ENCODE measurements at places on chromosomes 1 and 21. TPM values are rescaled to one million over a fixed set of nuclear protein-coding genes. Genes with fewer than 3 reads are reported as not detected.

DNA sequence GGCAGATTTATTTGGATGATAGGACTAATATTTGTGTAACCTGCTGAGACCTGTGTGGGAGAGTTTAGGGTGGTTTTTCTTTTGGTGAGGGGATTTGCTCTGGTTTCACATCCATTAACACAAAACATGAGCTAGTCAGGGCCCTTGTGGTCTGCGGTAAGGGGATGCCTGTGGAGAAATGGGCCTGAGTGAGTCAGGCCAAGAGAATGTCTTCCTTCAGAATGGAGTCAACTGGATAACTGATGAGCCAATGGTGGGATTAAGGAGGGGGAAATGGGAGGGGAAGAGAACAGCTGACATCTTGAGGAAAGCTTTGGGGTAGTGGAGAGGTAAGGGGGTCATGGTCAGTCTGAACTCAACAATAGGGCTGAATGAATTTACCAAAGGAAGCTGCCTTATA, 13.9 kb downstream of the WNT2B start:
- H3K27me3 ChIP-seq = no peaks in the 10 kb centered on the region
- peaks cover 6% of the 10 kb centered on the region for H3K36me3 ChIP-seq
- peak; percentile 93 for DNase-seq
- H3K4me3 ChIP-seq = no peak overlapping the region

DNA sequence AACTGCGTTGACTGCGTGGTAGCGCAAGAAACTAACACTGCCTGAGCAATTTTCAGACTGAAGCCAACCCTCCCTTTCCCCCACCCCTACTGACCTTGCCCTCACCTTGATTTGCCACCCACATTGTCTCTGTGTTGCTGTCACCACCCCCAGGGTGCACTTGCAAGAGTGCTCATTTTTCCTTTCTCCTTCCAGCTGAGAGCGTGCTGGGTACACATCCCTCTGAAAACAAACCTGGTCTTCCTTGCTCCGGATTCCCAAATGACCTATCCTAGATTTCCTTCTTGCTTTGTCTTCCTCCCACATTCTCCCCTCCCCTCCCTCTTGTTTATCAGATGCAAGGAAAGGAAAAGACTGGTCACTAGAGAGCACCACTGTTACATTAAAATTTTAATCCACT, 24.2 kb downstream of the MPZ start:
- DNase-seq = no peak
- H3K27me3 ChIP-seq = peaks cover 4% of the 10 kb centered on the region
- H3K4me1 ChIP-seq = no peaks in the 10 kb centered on the region
- no peaks in the 10 kb centered on the region for H3K36me3 ChIP-seq

- H3K4me3 ChIP-seq = peak overlapping the region; percentile 48
- H3K36me3 ChIP-seq = no peaks in the 10 kb centered on the region
- peak overlapping the region; percentile 98 for H3K27ac ChIP-seq
- DNase-seq = peak; percentile 50
Measured at GRCh38 chr1:156214024-156214748, 1.4 kb downstream of the PMF1 start.

The FCRLB gene
- total RNA-seq = 3.0 TPM

DNA sequence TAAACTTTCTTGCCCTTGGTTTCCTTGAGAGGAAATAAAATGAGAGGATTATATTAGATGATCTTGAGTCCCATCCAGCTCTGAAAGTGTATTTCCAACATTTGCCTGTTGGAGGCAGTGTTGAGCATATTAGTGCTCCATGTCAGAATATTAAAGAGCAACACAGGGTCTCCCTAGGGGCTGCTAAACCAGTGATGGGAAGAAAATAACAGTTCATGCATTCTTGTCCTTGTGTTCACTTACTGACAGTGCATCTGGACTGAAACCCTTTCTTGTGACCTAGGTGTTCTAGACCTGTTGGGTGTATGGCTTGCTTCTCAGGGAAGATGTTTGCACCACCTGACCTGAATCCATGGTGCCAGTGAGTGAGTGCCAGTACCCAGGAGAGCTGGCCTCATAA, 124.7 kb upstream of the KIAA0040 start:
- DNase-seq = peak; percentile 5
- H3K27ac ChIP-seq = no peak overlapping the region
- no peaks in the 10 kb centered on the region for H3K27me3 ChIP-seq
- no peaks in the 10 kb centered on the region for H3K36me3 ChIP-seq
- H3K4me1 ChIP-seq = no peaks in the 10 kb centered on the region

The APCS gene
- total RNA-seq = not detected

GRCh38 chr1:83905315-83905907, 93.5 kb downstream of the TTLL7 start:
- no peaks in the 10 kb centered on the region for H3K4me1 ChIP-seq
- peak; percentile 45 for DNase-seq

The FAM72D gene
- total RNA-seq = 0.14 TPM

DNA sequence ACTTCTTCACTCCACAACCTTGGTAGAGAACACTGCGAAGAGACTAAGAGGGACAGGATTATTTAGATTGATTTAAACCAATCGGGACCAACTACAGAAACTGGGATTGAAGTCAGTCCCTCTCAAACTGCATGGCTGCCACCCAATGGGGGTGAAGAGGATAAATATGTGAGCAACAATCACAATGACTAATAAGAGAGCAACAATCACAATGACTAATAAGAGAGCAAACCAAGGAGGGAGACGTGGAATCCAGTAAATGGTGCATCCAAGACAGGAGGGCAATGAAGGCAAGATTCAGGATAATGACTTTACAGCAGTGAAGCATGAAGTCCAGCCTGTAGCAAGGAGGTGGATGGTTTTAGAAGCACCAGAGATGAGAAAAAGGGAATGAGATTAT, 322.8 kb downstream of the TTLL7 start:
- no peaks in the 10 kb centered on the region for H3K36me3 ChIP-seq
- no peak for DNase-seq
- no peaks in the 10 kb centered on the region for H3K4me1 ChIP-seq
- no peak overlapping the region for H3K4me3 ChIP-seq
- H3K27ac ChIP-seq = no peak overlapping the region

DNA sequence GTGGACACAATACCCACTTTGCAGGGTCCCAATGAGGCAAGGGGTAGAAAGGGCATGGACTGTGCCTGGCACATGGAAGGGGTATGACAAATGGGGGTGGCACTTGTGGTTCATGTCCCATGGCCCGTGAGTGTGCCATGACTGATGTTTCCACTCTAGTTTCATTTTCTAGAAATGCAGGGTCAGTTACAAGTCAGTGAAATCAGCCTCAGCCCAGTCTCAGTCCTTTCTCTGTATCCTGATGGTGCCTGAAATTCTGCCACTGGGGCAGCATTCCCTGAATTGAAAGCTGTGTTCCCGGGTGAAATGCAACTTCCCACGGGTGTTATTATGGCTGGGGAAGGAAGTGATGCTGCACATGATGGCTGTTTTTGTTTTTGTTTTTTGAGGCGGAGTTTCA, 110.8 kb upstream of the ZBTB40 start:
- H3K4me3 ChIP-seq = no peak overlapping the region
- H3K4me1 ChIP-seq = no peaks in the 10 kb centered on the region
- no peak for DNase-seq
- no peaks in the 10 kb centered on the region for H3K36me3 ChIP-seq
- peaks cover 44% of the 10 kb centered on the region for H3K27me3 ChIP-seq
- H3K27ac ChIP-seq = no peak overlapping the region

DNA sequence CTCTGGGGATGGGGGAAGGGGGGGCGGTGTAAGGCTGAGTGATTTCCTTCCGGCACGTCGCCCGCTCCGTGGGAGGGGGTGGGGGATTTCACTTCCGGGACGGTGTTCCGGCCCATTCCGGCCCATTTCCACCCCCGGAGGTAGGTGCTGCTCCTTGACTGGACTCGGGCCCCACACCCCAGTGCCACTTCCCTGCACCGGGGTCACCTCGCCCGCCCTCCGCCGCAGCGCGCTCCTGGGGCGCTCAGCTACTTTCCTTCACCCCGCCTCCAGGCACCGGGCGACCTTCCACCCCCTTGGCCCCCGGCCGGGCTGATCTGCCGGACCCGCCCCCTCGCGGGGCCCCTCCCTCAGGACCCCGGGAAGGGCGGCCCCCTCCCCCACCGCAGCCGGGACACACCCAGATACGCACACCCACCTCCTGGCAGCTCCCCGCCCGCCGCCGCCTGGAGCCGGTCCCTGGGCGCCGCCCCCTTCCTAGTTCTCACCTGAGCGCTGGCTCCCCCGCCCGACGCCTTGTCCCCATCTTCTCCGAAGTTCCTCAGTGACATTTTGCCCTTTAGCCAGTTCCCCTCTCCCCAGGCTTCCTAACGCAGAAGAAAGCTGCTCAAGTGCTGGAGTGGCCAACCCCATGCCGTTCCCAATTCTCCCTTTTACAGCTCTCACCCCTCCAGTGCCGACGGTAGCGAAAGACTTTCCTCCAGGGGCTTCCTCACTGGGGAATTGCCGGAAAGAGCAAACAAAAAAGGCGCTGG, at the start of gene ZBTB37:
Gene ZBTB37 (plus strand): TSS at position 115 of the 755 bp plus-strand sequence. CDS start 1,846 bp downstream, outside the sequence.
- H3K27ac ChIP-seq = peak within 1 kb of the TSS; percentile 82
- H3K4me1 ChIP-seq = peaks cover 19% of the 10 kb centered on the region
- H3K36me3 ChIP-seq = peaks cover 38% of the 10 kb centered on the region
- peak within 1 kb of the TSS; percentile 55 for H3K4me3 ChIP-seq

DNA sequence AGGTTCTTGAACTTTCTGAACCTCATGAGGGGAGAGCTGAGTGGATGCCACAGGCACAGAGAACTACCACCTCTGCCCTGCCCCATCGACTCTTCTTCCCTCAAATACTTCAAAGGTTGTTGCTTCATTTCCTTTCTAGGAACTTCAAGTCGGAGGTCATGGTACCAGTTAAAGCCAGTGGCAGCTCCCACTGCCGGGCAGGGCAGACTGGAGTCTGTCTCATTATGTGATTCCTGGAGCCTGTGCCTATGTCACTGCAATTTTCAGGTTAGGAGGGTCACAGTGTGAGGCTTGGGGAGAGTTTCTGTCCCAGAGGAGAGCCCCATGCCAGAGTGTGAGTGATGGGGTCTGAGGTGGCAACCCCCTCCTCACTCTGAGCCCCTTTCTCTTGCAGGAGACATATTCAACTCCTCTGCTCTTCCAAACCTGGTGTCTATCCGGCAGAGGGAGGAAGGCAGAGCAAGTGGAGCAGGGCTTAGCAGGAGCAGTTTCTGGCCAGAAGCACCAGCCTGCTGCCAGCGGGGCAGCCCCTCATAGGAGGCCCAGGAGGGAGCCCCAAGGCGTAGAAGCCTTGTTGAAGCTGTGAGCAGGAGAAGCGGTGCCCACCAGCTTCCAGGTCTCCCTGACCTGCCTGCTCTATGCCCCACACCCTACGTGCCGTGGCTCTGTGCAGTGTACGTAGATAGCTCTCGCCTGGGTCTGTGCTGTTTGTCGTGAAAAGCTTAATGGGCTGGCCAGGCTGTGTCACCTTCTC, 29.3 kb downstream of the CAMK1G start:
- H3K36me3 ChIP-seq = no peaks in the 10 kb centered on the region
- no peaks in the 10 kb centered on the region for H3K27me3 ChIP-seq
- DNase-seq = no peak
- H3K4me1 ChIP-seq = peaks cover 10% of the 10 kb centered on the region
- no peak overlapping the region for H3K27ac ChIP-seq
- H3K4me3 ChIP-seq = no peak overlapping the region

DNA sequence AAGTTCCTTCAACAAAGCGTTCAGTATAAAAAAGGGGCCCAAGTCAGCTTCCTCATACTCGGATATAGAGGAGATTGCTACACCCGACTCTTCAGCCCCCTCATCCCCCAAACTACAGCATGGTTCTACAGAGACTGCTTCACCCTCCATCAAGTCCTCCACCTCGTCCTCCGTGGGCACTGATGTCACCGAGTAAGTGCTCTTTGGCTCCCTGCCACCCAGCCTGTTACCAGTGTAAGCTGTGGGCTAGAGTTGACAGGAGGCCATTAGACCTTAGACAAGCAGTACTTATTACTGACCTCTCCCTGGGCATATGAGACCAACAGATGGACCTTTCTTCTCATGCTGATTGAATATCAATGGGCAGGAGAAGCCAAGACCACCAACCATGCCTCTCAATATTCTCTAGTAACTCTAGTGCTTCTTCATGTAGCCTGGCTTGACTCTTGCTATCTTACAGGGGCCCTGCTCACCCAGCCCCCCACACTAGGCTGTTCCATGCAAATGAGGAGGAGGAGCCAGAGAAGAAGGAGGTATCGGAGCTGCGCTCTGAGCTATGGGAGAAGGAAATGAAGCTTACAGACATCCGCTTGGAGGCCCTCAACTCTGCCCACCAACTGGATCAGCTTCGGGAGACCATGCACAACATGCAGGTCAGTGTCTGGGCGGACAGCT, 20.9 kb upstream of the IPO9 start:
- DNase-seq = peak; percentile 49
- H3K4me3 ChIP-seq = no peak overlapping the region
- H3K36me3 ChIP-seq = peaks cover 95% of the 10 kb centered on the region
- H3K27ac ChIP-seq = peak overlapping the region; percentile 37
- no peaks in the 10 kb centered on the region for H3K4me1 ChIP-seq

The EDARADD gene
- total RNA-seq = 0.32 TPM

DNA sequence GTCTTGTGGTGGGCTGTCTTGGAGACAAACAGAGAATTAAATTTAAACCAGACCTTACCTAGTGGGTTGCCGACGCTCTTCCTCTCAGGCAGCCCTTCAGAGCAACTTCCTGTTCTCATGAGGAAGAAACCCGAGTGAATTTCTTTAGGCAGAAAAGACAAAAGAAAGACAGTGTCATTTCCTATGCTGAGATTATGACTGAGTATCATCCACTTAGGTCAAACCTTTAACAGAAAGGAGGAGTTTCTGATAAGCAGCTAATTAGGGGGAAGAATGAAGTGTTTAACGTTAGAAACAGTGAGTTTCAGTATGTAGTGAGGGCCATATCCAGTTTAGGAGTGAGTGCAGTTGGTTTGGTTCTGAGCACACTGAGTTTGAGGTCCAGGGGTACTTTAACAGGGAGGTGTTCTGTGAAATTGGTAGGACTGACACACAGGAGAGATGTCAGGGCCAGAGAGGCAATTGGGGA, 38.7 kb downstream of the FASLG start:
- no peak overlapping the region for H3K4me3 ChIP-seq
- no peak for DNase-seq
- peaks cover 4% of the 10 kb centered on the region for H3K4me1 ChIP-seq

The FAM72C gene
- 0.67 TPM for total RNA-seq

The SERPINC1 gene
- total RNA-seq = 0.36 TPM

DNA sequence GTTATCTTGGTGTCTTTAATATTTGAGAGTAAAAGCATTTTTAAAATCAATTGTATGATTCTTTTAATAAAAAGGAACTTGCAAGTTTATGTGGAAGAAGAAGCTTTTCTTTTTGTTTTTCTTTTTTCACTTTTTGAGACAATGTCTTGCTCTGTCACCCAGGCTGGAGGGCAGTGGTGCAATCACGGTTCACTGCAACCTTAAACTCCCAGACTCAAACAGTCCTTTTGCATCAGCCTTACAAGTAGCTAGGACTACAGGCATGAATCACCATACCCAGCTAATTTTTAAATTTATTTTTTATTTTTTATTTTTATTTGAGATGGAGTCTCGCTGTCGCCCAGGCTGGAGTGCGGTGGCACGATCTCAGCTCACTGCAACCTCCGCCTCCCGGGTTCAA, 34.1 kb downstream of the CMPK1 start:
- no peaks in the 10 kb centered on the region for H3K27me3 ChIP-seq
- H3K36me3 ChIP-seq = peaks cover 7% of the 10 kb centered on the region
- no peak for DNase-seq
- no peak overlapping the region for H3K4me3 ChIP-seq
- no peak overlapping the region for H3K27ac ChIP-seq

The H6PD gene
- total RNA-seq = 29.8 TPM

The ERRFI1 gene
- 9.7 TPM for total RNA-seq

- no peaks in the 10 kb centered on the region for H3K36me3 ChIP-seq
- H3K27me3 ChIP-seq = peaks cover 22% of the 10 kb centered on the region
- no peaks in the 10 kb centered on the region for H3K4me1 ChIP-seq
- no peak overlapping the region for H3K4me3 ChIP-seq
- H3K27ac ChIP-seq = no peak overlapping the region
Measured at GRCh38 chr1:2025491-2025981, 6.4 kb downstream of the GABRD start.
